ENCODE measurements at places on chromosomes 6 and 20.

- no peak for DNase-seq
These were observed 122.3 kb downstream of the KIF6 start for GRCh38 chr6:39602601-39603519.

DNA sequence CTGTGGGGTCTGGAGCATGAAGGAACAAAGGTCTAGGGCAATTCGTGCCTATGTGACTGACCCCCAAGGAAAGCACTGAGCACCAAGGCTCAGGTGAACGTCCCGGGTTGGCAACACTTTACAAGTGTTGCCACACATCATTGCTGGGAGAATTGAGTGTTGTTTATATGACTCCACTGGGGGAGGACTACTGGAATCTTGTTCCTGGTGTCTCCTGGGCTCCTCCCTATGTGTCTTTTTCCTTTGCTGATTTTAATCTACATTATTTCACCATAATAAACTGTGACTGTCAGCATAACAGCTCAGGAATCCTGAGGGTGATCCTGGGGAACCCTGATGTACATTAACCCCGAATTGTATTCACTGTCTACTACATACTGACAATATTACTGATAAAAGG is 207.7 kb upstream of the BMP2 start:
- no peak for DNase-seq

DNA sequence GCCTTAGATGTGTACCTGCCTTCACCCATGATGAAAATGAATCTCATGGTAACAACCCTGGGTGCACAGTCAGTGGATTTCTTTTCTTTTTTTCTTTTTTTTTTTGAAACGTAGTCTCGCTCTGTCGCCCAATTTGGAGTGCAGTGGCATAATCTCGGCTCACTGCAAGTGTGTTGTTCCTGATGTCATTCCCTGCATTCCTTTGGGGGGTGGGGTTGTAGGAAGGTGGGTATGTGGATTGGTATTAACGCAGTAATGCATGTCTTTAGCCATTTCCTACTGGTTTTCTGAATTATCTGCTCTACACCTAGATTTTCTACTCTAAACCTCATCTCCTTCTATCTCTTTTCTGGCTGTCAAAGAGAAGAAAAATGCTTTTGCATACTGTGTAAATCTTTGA is 146.6 kb downstream of the RNF144B start:
- no peak for DNase-seq

GRCh38 chr6:7727946-7728854 is 2.3 kb downstream of the BMP6 start:
- peak; percentile 26 for DNase-seq

DNA sequence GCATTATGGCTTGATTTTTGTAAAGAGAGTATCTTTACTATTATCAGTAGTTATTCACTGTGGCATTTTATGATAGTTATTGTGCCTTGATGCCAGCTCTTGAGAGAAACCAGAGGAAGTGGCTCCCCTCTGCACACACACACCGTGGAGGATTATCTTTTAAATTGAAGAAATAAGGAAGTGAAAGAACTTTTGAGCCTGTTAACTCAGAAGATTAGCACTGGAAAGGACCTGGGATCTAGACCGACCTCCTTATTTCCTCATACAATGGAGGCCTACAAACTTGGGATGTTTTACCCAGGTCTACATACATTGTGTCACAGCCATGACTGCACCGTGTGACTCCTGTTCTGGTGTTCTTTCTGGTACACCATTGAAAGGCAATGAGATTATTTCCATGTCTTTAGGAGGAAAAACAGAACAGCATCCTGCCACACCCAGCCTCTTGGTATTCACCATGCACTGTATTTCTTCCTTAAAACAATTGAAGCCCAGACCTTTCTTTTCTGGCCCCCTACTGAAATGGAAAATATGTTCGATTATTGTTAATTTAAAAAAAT is 40.6 kb downstream of the HECA start:
- no peak for DNase-seq

DNA sequence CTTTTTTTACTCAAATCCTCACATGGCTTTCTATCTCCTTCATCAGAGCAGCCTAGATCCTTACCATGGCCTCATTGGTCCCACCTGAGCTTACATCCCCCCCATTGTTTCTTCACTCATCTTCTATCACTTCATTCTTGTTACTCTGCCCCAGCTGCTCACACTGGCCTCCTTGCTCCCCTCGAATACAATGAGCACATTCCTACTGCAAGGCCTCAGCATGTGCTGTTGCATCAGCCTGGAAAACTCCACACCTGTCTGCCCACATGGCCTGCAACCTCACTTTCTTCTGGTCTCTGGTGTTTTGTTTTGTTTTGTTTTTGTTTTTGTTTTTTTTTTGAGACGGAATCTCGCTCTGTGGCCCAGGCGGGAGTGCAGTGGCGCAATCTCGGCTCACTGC is 212.6 kb downstream of the TBX18 start:
- DNase-seq = no peak

DNA sequence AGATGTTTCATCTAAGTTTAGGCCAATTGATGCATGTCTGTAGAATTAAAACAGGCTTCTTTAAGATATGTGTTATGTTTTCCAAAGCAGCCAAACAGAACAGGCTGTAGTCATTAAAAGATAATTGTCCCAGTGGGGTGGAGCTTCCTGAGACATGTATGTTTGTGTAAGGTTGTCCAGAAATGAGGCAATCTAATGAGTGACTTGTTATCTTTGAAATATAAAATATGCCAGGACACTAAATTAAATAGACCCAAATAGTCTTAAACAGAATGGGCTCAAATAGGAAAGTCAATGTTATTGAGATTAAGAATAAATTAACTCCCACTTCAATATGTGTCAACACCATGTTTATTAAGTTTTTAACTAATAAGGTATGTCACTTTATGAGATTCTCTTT is 204.7 kb upstream of the RNF217 start:
- no peak for DNase-seq

DNA sequence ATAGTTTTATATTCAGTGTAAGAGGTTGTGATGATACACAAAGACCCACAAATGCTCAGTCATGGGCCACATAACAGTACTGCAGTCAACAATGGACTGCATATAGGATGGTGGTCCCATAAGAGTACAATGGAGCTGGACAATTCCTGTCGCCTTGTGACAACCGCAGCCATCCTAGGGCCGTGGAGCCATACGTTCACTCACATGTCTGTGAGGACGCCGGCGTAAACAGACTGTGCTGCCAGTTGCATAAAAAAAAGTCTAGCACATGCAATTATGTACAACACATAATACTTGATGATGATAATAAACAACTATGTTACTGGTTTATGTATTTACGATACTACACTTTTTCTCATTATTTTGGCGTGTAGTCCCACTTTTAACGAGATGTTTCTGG is 30.9 kb downstream of the BFSP1 start:
- DNase-seq = no peak

DNA sequence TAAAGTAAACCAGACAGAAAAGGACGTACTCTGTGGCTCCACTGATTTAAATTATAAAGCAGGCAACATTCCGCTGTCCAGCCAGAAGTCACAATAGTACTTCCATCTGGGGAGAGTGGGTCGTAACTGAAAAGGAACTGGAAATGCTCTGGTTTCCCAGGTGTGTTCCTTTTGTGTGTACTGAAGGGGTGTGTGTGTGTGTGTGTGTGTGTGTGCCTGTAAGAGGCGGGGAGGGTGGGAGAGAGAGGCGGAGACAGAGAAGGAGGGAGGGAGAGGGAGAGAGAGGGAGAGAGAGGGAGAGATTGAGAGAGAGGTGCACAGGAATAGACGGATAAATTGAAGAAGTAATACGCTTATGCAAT is 178.4 kb upstream of the ZNF184 start:
- peak; percentile 33 for DNase-seq

DNA sequence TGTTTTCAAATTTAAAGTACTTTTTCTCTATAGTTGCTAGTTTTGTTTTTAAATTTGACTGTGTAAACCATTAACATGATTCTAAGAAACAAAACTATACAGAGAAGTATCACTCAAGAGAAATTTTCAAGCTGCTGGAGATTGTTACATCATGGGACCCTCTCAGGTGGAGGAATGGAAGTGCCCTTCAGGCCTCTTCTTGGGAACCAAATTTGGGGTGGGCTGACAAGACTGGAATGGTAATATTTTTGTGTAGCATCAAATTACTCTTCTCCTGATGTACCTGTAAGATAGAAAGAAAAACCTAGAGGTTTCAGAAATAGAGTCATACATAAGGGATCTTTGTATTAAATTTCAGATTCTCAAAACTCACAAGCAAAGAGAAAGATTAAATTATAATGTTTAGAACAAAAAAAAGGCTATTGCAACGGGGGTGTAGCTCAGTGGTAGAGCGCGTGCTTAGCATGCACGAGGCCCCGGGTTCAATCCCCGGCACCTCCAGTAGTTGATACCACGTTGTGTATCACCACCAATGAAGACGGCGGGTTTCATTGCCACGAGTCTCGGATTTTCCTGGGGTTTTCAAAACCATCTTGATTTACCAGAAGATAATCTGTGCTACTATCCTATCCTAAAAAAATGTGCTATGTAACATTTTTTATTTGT is 193.7 kb downstream of the GPX5 start:
- DNase-seq = peak; percentile 69

- DNase-seq = no peak
These were observed 6.7 kb upstream of the CST9L start for GRCh38 chr20:23574977-23575376.

- peak; percentile 63 for DNase-seq
These were observed 19.3 kb downstream of the FGD2 start for GRCh38 chr6:37024656-37025337.

- DNase-seq = no peak
These were observed 10.0 kb downstream of the SGK1 start for GRCh38 chr6:134307870-134308269.

DNA sequence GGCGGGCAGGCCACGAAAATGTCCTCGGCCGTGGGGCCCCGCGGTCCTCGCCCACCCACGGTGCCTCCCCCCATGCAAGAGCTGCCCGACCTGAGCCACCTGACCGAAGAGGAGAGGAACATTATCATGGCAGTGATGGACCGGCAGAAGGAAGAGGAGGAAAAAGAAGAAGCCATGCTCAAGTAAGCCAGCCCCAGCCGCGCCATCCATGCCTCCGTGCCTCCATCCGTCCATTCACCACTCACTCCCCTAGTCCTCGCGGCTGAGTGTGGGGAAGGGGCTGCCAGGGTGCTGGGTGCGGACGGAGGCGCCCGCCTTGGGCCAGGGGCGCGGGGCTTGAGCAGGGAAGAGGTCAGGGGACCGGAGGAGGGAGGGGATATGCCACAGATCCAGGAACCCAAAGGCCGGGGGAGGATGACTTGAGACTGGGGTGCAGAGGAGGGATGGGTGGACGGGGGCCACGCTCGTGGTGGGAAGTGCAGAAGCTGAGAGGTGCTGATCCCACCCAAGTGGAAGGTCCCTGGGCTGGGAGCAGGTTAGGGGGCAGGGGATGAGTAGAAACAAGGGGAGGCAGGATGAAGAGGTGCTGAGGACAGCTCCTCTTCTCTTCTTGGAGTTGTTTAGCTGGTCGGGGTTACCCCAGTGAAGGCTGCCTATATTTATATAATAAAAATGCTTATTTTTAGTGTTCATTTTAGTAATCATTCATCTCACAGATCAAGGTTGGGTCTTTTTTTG is 825 bp downstream of the RIMS1 start:
- no peak for DNase-seq

GRCh38 chr6:144757299-144757698 is 472.2 kb downstream of the UTRN start:
- no peak for DNase-seq

GRCh38 chr6:76719449-76719848 is 647.0 kb upstream of the IMPG1 start:
- DNase-seq = no peak

GRCh38 chr6:157615420-157615769 is 207.7 kb upstream of the SNX9 start:
- DNase-seq = no peak

DNA sequence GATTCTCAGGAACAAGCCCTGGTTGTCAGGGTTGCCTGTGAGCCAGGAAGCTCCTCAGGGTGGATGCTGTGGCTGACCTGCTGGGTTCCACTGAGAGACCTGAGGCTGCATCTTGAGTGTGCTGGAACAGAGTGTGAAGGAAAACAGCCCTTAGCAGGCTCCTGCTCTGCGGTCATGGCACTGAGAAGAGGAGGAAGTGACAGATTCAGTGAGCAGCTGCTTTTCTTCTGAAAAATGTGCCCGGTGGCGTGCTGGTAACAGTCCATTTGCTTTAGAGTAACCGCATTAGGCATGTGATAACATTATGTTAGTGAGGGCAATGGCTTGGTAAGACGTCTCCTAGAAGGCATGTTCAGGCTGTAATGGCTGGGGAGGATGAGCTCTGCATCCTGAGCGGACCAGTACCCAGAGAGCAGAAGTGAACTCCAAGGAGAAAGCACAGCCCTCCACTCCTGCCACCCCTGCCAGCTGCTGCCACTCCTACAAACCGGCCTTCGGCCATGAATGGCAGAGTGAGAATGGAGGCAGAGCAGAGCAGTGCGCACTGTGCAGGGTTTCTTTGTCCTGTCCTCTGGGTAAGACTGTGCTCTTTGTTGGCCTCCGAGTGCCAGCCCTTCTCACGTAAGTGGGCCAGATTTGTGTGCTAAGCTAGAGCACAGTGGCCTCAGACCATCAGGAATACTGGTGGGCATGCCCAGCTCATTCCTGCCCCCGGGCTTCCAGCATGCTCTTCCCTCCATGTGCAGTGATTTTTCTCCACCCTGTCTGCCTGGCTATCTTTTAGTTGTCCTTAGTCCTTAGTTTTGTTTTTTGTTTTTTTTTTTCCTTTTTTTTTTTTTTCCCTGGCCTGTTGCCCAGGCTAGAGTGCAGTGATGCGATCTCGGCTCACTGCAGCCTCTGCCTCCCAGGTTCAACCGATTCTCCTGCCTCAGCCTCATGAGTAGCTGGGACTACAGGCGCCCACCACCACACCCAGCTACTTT is 98.1 kb upstream of the VSTM2L start:
- no peak for DNase-seq

DNA sequence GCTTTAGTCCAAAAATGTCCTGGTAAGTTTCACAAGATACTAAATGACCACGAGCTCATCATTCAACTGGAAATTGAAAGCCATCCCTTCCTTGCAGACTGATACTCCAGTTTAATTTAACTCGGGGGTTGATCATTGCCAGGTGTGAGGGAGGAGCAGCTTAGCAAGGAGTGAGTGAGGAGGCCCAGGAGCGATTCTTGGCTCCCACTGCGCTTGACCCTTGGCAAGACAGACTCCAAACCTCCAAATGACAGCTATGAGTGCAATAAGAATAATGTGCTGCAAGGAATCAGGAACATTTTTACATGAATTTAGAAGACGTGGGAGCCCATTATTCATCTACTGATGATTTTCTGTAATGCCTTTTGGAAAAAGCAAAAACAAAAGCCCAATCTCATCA is 64.9 kb downstream of the LAMA4 start:
- DNase-seq = no peak

- no peak for DNase-seq
These were observed 102.2 kb upstream of the CCDC28A start for GRCh38 chr6:138671351-138671750.
